ENCODE measurements at places on chromosomes 5 and 9.

- no peak for DNase-seq
These were observed 42.1 kb downstream of the OTULIN start for GRCh38 chr5:14706615-14707021.

- DNase-seq: peak; percentile 10
These were observed 89.7 kb upstream of the CCNG1 start for GRCh38 chr5:163347671-163348070.

DNA sequence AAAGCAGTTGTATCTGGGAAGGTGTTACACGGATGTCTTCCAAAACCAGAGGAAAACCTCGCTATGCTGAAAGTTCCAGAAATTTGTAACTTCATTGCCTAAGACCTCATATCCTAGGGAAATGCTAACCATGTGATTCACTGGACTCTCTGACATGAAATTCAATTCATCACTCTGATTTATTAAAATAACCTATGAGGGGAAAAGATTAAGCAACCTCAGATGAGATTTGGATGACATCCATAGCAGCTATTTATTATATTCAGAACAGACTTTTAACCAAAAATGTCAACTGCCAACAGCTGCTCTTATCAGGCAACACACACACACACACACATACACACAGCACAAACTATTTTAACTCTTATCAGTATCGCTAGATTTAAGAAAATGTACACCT lies 1006.4 kb upstream of the CTNND2 start:
- no peak for DNase-seq

DNA sequence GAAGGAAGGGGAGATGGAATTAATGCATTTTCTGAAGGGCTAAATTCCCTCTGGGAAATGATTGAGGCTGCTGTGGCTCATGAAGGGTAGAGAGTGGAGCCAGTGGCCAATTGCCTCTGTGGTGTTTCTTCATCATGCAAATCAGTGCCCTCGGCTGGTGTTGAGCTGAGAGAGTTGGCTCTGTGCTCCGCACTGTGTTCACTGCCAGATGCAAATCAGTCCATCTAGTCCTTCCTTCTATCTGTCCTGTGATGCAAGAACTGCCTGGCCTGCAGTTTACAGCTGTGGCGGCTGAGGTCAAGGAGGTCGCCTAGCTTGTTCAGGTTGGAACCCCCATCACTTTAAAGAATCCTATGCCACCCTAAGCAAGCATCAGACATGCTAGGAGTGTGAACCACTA lies 6.0 kb downstream of the TMEM171 start:
- no peak for DNase-seq

DNA sequence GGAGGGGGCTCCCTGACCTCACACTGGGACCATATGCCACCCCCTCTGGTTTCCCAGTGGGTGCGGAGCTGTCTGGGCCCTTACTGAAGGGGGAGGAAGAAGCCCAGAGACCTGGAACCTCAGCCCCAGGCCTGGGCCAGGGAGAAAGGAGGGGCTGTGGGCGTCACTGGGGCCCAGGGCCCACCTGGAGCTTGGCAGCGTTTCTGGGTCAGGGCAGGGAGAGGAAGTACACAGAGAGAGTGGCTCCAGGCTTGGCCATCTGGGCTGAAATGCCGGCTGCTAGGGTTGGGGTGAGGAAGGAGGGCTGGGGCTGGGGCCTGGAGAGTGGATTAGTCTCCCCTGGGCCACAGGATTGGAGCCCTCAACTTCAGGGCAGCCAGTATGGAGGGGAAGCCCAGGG lies 6.4 kb upstream of the DAB2IP start:
- DNase-seq: no peak

DNA sequence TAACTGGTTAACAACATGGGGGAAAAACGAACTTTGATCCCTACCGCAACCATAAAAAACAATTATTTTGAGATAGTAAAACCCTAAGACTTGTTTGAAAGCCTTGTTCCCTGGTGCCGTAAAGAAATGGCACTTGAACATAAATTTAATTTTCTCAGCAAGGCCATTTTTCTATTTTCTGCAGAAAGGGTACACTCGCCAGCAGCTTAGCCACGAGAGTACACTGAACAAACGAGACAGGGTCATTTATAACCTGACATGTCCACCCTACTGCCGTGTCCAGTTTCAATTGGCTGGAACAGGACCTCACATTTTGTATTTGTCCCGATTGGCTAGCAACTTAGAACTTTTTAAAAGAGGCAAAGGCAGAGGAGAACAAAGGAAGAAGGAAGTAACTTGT lies 26.8 kb downstream of the FBXW11 start:
- DNase-seq: no peak

GRCh38 chr5:169615561-169615960 lies 21.5 kb upstream of the DOCK2 start:
- no peak for DNase-seq

DNA sequence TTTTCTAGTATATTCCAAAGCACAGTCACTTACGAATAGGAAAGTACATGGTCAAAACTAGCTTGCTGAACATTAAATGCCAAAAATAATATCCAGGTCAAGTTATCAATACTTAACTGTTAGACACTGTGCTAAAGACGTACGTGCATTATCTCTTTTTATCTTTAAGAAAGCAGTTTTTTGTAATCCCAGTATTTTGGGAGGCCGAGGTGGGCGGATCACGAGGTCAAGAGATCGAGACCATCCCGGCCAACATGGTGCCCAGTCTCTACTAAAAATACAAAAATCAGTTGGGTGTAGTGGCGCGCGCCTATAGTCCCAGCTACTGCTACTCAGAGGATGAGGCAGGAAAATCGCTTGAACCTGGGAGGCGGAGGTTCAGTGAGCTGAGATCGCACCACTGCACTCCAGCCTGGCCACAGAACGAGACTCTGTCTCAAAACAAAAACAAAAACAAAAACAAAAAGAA lies 2.7 kb upstream of the HSPA5 start:
- no peak for DNase-seq

GRCh38 chr9:105425816-105426433 lies 21.9 kb upstream of the FSD1L start:
- DNase-seq: no peak

- no peak for DNase-seq
These were observed 237.1 kb upstream of the PUM3 start for GRCh38 chr9:3080951-3081350.

DNA sequence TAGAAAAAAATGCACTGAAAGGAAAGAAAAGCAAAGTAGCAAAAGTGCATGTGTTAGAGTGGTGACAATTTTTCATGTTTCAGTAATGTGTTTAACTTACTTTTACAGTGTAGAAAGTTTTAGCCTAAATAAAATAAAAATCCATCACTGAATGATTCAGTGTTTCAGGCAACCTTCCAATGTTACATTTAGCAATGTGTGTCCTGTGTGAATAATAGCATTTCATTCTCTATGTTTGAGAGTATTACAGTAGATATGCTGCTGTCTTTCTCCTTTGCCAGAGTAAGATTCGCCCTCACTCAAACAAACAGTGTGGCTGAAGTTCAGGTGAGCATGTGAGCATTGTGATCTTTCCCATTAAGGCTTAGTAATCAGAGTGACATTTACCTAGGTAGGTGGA lies 171.1 kb downstream of the TARS1 start:
- DNase-seq: no peak

GRCh38 chr5:128586848-128587247 lies 48.8 kb upstream of the FBN2 start:
- no peak for DNase-seq

GRCh38 chr5:5293029-5293428 lies 129.4 kb upstream of the ICE1 start:
- no peak for DNase-seq

- DNase-seq: no peak
These were observed 219.2 kb downstream of the ENC1 start for GRCh38 chr5:74421377-74421776.

DNA sequence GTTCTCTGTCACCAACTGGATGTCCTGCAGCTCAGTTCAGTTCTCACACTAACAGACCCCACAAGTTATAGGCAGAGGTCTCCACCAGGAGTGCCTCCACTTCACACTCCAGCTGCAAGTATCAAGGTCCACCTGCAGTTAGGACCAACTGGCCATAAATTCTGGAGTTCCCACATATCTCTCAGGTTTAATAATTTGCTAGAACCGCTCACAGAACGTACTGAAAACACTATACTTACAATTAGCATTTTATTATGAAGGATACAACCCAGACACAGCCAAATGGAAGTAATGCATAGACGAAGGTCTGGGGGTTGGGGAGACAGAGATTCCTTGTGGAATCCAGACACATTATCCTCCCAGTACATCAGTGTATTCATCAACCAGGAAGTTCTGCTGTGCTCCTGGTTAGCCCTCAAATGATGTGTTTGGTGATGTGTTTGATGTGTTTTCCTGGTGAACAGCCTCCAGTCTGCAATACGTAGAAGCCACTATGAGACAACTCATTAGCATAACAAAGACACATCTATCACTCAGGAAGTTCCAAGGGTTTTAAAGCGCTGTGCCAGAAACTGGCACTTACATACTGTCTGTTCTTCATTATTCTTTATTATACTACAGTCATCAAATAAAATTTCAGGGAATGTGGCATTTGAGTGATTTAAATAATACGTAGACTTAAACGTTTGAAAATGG lies 25.4 kb downstream of the OGN start:
- DNase-seq: no peak

- DNase-seq: no peak
These were observed 757 bp downstream of the NRARP start for GRCh38 chr9:137301081-137301947.

- no peak for DNase-seq
These were observed 64.0 kb upstream of the RANBP6 start for GRCh38 chr9:6079386-6079785.

- no peak for DNase-seq
These were observed 995 bp upstream of the SLC23A1 start for GRCh38 chr5:139383993-139384590.

GRCh38 chr5:108508979-108509378 lies 127.1 kb upstream of the FBXL17 start:
- no peak for DNase-seq

DNA sequence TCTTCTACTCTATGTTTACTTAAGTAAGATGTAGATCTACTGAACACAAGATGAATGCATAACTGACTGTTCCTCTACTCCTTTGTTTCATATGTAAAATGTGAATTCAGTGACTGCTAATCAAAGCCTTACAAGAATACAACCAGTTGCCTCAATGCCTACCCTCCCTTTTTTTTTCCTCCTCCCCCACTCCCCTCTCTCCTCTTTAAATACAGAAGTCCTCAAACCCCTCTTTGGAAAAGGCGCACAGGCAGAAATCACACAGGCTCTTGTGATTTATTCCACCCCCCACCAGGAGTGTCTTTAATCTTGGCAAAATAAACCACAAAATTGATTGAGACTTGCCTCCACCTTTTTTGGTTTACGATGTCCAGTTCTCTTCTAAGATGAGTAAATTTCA lies 398.5 kb downstream of the DMAC1 start:
- no peak for DNase-seq

DNA sequence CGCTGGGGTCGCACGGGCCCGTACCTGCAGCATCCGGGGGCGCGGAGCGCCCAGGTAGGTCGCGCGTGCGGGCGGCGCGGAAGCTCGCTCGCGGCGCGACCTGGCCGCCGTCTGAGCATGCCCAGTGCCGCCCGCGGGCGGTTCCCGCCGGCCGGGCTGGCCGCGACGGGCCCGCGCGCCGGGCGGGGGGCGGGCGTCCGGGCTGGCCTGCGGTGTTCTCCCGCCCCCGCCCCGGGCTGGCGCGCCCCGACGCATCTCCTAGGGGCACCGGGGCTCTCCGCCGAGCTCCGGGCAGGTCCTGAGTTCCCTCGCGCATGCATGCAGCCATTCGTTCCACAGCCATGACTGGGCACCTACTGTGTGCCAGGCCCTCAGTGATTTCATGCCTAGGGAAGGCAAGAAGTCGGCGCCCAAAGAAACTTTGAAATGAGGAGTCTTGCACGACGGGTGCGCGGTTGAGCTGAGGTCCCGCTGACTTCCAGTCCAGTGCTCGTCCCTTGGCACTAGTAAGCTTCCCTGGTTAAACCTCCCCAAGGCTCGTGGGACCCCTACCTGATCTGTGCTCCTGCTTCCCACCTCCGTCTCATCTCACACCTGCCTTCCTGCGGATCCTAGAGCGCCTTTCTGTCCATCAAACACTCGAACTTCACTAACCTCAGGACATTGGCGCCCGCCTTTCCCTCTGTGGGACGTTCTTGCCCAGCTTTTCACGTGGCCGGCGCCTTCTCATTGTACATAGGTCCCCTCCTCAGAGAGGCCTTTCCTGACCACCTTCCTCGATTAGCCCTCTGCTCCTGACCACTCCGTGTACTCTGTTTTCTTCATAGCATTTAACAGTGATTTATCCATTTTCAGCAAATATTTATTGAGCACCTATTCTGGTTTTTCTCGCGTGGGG lies at the start of gene PTPN3:
Gene PTPN3 (minus strand): TSS at position 113 of the 898 bp plus-strand sequence. CDS start 34,873 bp downstream, outside the sequence.
- DNase-seq: no peak

DNA sequence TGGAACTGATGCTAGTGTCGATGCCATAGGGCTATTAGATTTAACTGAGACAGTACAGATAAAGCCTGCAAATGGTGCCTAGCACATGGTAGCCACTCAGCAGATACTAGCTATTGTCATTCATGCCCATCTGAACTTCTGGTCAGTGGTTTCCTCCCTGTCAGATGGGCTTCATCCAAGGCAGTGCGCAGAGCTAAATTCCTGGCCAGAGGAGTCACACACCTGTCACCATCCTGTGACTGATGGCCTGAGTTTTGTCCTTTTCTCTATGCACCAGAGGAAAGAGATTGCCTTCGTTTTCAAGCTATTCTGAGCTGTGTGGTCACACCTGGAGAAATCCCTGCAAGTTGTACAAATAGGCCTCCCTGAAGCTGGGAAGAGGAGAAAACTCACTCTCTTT lies 34.7 kb downstream of the MSX2 start:
- DNase-seq: no peak

- no peak for DNase-seq
These were observed 27.6 kb downstream of the ADAMTS2 start for GRCh38 chr5:179317411-179318220.

GRCh38 chr9:129968690-129969485 lies 74.1 kb downstream of the FNBP1 start:
- DNase-seq: no peak

DNA sequence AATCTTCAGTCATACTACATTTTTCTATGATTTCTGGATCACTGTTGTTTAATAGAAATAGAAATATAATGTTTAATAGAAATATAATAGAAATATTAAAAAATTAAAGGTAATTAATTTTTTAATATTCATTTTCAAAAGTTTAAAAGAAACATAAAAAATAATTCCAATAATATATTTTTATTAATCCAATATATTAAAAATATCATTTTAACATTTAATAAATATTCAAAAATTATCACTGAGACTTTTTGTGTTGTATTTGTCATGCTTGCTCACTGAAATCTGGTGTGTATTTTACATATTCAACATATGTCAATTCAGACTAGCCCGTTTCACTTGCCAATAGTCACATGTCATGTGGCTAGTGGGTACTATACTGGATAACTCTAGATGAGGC lies 80.6 kb upstream of the SLCO6A1 start:
- DNase-seq: no peak

GRCh38 chr9:117046666-117047327 lies 359.7 kb downstream of the TRIM32 start:
- DNase-seq: no peak

GRCh38 chr9:89991204-89991790 lies 386.5 kb downstream of the GADD45G start:
- no peak for DNase-seq

DNA sequence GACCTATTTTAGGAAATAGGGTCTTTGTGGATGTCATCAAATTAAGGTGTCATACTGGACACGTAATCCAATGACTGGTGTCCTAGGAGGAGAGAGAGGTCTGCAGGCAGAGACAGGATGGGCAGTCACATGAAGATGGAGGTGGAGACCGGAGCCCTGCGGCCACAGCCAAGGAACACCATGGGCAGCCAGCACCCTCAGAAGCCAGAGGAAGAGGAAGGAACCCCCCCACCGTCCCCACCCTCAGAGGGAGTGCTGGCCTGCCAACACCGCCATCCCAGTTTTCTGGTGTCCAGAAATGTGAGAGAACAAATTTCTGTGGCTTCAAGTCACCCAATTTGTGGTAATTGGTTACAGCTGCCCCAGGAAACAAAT lies 88.3 kb downstream of the NSUN2 start:
- DNase-seq: no peak
